Midbrain (tissue), 1 donor: ENCODE measurements at places on chromosomes 5 and 9.

GRCh38 chr5:64682608-64683007 is 7.7 kb upstream of the SHISAL2B start:
- no peak for DNase-seq

GRCh38 chr9:98795970-98796363 is 388 bp downstream of the ANKS6 start:
- no peak for DNase-seq

- no peak for DNase-seq
These were observed 49.5 kb downstream of the COL5A1 start for GRCh38 chr9:134690946-134691694.

DNA sequence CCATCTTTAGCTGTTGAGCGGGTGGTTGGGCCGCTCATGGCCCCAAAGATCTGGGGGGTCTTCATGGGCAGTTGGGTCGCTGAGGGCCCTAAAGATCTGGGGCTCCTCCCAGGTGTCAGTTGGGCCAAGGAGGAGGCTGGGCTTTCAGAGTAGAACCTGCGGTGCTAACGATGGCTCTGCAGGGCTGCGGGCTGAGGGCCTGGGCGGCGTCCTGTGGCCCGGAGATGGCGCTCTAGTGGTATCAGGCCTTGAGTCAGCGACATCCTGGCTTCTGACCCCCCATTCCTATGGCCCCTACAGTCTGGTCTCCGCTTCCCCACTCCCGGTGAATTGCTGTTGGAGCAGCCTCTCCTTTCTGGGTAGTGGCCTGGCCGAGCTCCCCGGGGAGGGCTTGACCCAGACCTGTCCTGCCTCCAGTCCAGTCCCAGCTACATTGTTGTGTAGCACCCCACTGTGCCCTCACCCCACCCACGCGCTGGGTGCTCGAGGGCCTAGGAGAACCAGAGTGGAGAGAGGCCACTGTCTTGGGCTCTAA is 640 bp downstream of the C5orf58 start:
- no peak for DNase-seq

- no peak for DNase-seq
These were observed 599.7 kb upstream of the FTMT start for GRCh38 chr5:121251954-121252353.

DNA sequence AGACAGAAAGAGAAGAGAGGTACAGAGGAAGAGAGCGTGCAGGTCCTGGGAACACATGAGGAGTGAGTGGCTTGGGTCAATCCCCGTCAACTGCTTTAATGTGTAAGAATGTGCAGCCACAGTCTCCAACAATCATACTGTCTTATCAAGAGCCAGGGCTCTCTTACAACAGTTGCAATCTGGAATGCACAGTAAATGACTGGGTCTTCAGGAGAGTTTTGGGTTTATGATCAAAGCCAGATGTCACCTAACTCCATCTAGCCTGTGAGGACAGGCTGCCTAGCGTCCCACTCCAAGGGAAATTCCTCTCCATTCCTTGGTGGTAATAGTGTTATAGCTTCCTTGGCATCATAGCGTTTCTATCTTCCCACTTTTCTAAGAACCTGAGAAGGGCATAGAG is 75.0 kb upstream of the TRIO start:
- no peak for DNase-seq

GRCh38 chr5:164051745-164052144 is 546.3 kb downstream of the MAT2B start:
- DNase-seq = no peak

- DNase-seq = no peak
These were observed 40.8 kb upstream of the HMHB1 start for GRCh38 chr5:143771189-143771588.

GRCh38 chr5:111394586-111394985 is 117.7 kb downstream of the STARD4 start:
- DNase-seq = no peak

DNA sequence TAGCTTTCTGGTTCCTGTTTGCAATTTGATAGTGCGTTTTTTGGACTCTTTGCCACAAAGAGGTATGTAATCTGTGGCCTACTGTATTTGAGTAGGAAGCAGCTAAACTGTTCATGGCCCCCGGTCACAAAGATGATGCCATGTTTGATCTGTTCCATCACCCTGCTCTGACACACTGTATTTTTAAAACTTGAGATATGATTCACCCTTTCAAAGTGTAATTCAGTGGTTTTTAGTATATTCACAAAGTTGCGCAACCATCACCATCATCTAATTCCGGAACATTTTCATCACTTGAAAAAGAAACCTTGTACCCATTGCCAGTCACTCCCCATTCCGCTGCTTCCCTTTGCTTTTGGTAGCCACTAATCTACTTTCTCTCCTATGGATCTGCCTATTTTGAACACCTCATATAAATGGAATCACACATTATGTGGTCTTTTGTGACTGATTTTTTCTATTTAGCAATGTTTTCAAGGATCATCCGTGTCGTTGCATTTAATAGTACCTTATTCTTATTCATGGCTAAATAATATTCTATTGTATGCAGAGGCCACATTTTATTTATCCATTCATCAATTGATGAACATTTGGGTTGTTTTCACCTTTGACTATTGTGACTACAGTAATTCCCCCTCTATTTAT is 141.6 kb downstream of the NR3C1 start:
- no peak for DNase-seq

GRCh38 chr9:130658893-130659698 is 5.3 kb upstream of the PRDM12 start:
- DNase-seq = no peak

GRCh38 chr5:72328172-72328571 is 8.0 kb downstream of the PTCD2 start:
- peak; percentile 77 for DNase-seq

DNA sequence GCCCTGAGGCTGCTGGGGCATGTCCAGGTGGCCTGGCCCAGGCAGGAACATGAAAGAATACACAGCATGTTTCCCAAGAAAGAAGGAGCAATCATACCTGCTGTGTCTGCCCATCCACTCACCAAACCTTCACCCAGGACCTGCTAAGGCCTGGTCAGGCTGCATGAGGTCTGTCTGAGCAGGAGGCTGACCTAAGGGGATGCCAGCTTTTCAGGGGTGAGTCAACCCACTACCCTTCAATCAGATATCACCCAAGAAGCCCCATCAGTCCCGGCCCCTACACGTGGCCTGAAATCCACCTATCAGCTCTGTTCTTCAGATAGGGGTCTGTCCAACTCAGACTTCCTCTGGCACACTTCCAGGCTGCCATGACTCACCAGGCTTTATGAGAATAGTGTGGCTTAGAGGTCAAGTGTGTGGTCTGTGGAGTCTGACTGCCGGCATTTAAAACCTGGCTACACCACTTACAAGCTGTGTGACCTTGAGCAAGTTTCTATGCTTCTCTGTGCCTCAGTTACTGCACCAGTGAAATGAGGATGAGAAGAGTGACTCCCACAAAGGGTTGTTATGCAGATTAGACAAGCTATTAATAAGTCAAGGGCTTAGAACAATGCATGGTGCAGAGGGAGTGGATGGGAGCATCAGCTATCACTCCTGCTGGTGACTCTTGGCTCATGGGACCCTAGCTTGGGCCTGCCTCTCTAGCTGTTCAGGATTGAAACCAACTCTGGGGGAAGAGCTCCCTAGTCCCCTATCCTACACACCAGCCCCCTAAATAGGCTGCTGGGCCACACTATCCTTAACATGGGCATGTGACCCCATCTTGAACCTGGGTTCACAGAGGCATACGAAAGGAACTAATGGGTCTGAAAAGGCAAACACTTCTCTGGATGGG is 130.3 kb downstream of the PAX5 start:
- DNase-seq = no peak

DNA sequence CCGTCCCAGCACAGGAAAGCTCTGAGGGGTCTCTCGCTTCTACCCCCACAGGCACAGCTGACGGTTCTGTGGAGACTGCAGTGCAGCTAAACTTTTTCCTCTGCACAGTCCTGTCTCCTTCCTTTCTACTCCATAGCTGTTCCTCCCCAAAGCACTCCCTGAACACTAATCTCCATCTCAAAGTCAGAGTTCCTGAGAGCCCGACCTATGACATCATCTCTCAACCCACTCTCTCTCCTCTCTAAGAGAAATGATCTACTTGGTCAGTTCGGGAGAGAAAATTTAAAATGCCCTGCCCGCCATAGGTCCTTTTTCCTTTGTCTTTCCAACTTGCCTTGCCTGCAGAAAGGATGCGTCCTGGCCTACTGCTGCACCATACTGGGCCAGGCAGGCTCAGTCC is 90.6 kb downstream of the FANCC start:
- DNase-seq = no peak

DNA sequence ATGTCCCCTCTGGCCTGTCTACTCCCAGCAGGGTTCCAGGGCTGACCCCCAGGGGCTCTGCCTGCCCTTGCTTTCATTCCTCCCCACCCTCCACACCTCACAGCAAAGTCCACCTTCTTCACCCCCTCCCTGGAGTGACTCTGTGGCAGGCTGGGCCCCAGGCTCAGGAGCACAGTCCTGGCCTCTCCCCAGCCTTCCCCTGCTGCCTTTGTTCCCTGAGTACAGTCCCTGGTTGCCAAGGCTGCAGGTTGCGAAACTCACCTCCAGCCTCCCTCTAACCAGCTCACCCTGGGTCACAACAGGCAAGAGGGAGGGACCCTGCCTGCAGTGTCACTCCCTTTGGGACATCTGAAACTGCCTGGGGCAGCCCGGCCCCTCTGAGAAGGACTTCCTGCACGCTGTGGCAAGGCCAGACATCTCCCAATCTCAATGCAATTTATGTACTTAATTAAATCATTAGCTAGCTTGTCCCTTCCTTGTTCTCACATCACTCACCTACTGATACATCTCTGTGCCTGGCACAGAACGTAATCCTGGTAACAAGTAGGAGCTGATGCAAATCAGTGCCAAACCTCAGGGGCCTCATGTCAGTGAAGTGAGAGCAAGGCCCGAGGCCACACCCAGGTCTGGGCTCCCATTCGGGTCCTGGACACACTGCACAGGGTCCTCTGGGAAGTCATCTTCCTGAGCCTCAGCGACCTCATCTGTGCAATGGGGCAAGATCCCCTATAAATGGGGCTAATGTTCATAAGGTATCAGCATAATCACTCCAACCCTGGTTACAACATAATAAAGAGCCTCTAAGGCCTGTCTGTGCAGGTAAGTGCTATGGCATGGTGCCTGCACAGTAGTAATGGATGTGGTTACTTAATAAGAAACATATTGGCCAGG is 27.3 kb upstream of the TRIM14 start:
- DNase-seq = no peak

DNA sequence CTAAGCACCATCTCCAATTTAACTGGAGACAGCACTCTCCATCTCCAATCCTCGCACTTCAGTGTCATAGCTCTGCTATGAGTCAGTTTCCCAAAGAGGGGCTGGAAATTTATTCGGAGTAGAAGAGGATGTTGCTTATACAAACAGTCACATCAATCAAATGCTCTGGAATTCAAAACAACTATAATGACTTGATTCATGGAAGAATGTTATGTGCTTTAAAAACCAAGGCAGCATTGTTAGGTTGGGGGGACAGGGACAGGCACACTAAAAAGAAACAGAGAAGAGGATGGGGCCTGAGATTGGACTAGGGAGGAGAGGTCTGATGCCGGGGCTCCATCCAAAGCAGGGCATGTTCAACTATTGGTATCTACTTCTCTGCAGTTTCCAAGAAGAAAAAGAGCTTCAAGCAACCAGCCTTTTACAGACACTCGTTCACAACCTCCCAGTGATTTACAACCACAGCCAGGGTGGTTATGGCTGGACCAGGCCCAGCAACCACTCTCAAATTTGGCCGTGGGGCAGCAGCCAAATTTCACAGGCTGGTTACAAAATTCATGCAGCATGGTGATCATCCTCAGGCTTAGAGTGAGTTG is 117.5 kb upstream of the ZNF366 start:
- DNase-seq = no peak

DNA sequence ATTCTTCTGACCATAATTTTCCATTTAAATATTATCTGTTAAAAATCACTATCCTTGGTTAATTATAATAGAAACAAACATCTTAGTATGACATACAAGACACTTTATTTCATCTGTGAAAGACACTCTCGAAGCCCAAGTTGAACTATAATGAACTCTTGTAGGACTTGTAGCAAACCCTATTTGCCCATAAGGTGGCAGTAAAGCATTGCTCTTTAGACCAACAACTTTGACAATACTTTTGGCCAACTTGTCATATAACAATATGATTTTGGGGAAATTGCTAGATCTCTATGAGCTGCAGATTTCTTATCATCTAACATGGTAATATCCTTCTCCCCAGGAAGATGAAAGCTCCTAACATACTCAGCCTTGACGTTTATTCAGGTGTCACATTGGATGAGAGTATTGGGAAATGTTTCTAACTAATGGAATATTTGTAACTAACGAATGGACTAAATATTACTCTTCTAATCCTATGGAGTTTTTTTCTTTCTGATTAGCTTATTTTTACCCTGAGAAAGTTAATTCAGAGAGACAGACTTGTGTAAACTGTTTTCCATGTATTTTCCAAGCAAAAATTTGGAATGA is 11.0 kb downstream of the SPINK14 start:
- DNase-seq = peak; percentile 77

DNA sequence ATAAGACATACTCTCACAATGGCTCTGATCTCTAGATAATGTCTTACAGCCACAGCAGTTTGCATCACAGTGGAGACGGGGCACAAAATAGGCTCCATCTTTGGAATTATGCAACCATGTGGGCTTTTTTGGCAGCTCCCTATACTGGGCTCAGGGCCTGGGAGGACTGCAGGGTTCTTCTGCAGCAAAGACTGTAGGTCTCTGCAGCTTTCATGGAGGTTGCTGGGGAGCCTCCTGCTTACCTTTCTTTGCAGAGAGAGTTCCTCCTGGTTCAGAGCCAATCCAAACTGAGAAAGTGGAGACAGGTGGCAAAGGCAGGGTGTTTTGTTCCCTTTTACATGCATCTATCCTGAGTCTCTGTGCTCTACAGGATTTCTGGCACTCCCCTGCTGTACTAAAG is 558.0 kb downstream of the TLR4 start:
- DNase-seq = no peak

- no peak for DNase-seq
These were observed 61.4 kb upstream of the FST start for GRCh38 chr5:53418826-53419658.

DNA sequence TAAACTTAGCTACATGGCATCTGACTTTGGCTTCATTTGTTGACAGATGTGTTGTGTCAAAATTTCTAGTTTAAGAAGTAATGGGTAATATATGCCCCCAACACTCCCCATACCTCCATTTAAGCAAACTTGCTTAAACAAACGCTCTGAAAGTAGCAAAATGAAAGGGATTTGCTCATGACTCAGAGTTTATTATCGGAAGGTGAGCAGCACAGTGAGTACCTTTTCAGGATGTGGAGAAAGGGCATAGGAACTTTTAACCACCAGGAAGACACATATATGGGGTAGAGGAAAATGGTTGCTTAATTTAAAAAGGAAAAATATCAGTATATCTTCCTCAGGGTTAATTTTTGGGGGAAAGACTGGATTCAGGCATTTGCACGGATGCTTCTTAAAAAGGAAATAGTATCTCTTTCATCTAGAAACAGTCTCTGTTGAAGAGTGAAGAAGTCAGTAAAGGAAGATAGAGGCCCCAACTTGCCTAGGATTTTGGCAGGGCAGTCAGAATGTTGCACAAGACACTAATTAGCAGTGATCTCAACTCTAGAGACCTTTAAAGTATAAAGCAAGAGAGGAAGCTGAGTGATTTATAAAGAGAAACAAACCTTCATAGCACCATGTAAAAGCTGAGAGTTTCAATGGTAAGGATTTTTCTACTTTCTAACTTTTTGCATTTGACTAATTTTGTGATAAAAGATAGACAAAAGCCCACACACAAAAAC is 155.1 kb downstream of the TRIO start:
- DNase-seq = no peak
